ENCODE measurements at places on chromosomes 1 and 21.
A peak's percentile ranks its signal among the peaks of the same experiment; 100 is the strongest.

DNA sequence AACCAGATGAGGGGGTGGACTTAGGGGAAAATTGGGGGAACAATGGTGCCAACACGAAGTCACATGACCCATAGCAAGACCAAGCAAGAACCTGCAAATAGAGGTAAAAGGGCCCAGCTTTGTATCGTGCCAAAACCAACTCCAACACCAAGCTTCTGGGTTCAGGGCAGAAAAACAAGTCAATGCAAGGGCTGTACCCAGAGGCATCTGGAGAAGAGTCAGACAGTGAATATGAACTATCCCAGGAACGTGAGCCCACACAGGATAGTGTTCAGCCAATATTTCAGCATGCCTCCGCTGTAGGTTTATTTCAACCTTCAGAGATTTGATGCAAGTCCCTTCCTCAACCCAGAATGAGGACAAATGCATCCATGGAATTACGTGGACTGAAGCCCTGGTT lies 15.0 kb upstream of the ZMYM6 start:
- no peak for DNase-seq
- no peak overlapping the region for H3K4me3 ChIP-seq
- no peaks in the 10 kb centered on the region for H3K36me3 ChIP-seq
- no peaks in the 10 kb centered on the region for H3K4me1 ChIP-seq
- no peak overlapping the region for H3K27ac ChIP-seq

DNA sequence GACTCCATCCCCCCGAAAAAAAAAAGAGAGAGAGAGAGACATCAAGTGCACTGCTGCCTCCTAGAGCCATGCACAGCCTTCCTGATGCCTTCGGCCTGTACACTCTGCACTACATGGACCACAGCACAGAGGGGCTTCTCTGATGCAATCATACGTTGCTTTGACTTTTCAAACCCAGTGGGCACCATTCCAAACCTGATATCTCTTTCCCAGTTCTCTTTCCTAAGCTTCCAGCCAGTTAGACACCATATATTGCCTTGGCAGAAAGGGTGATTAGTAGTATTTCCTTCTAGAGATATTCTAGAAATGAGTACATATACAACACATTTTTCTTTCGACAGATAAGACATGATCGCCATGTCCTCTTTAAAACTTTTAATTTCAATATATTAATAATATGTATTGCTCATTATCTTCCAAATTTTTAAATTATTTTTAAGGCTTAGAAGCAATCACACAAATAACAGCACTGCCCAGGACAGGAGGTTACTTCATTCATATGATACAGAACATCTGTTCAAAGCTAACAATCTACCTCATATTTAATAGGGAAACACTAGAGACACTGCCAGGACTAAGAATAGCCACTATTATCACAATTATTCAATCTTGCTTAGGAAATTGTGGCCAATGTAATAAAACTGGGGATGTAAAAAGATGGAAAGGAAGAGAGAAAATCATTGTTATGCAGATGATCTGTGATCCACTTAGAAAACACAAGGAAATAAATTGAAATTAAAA lies 9.9 kb downstream of the CLCA1 start:
- H3K4me3 ChIP-seq: no peak overlapping the region
- H3K36me3 ChIP-seq: no peaks in the 10 kb centered on the region
- H3K4me1 ChIP-seq: no peaks in the 10 kb centered on the region
- no peak overlapping the region for H3K27ac ChIP-seq
- no peak for DNase-seq

DNA sequence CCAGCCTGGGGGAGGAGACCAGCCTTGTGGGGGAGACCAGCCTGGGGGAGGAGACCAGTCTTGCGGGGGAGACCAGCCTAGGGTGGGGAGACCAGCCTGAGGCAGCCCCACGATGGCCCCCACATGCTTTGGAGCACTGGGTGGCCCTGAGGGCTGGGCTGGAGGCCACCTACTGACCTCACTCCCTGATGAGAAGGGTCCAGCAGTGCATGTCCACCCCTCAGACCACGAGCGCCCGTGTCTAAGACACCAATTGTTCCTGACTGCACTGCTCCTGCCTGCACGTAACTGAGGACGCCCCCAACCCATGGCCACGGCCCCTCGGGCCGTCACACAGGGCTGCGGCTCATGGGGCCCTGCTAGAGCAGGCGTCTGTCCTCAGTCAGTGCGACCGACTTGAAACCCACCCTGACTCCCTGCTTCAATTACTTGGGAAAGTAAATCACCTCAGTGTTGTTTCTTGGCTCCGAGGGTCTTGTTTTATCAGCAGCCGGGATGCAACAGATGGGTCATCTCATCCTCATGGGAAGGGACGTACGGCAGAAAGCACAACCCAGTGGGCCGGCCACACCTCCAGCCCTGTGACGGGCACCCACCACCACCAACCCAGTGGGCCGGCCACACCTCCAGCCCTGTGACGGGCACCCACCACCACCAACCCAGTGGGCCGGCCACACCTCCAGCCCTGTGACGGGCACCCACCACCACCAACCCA lies at the start of gene SPATC1L:
Gene SPATC1L (minus strand): TSS at position 550 of the 715 bp plus-strand sequence. CDS start 1,643 bp downstream, outside the sequence.
- peak within 1 kb of the TSS; percentile 66 for H3K4me3 ChIP-seq
- peak within 1 kb of the TSS; percentile 74 for H3K27ac ChIP-seq
- peaks cover 15% of the 10 kb centered on the region for H3K4me1 ChIP-seq
- H3K27me3 ChIP-seq: peaks cover 6% of the 10 kb centered on the region
- no peak for DNase-seq

DNA sequence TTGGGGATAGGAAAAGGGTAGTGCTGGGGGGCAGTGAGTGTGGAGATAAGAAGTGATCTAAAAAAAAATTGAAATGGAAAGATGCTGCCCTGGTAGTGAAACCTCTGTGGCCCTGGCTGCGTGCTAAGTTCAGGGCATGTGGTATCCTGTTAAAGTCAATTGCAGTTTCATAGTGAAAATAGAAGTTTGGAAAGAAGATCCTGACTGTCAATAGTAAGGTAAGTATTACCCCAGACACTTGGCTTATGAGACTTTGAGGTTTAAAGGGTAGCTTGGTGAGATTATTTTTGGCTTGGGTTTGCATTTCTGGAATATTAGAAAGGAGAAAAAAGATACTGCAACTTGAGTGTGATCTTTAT lies 6.8 kb downstream of the ARID1A start:
- no peaks in the 10 kb centered on the region for H3K27me3 ChIP-seq
- H3K4me1 ChIP-seq: peaks cover 86% of the 10 kb centered on the region
- no peaks in the 10 kb centered on the region for H3K36me3 ChIP-seq

DNA sequence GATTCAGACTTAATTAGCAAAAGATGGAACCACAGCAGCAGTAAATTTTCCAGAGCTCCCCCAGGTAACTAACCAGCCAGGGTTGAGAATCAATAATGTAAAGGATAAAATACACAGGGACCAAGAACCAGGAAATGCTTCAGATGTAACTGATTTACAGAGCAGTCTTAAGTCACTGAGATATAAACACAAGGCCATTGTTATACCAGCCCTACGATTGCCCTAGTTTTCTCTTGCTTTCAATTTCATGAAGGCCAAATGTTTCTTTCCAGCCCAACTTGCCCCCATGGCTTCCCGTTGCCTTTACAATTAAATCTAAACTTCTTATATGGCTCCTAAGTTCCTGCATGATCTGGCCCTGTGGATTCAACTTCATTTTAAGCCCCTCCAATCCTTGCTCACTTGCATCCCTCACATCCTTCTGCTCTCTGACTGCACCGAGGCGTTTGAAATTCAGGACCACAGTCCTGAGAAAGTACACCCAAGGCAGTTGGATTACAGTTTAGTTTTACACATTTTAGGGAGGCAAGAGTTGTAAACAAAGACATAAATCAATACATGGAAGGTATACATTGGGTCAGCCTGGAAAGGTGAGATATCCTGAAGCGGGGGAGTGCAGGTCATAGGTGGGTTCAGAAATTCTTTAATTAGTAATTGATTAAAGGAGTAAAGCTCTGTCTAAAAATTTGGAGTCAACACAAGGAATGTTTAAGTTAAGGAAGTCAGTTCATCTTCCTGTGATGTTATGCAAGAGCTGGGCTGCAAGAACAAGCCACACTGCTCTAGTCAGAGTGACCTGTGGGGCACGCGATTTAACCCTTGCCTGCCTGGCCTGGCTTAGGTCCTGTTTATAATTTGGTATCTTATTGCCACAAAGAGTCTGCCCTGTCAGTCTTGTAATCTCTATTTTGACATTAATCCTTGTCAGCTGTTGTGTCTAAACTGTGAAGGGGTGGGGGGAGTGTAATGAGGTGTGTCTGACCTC lies 69.9 kb upstream of the COG2 start:
- H3K36me3 ChIP-seq: no peaks in the 10 kb centered on the region
- H3K27ac ChIP-seq: no peak overlapping the region
- no peak for DNase-seq
- H3K4me1 ChIP-seq: no peaks in the 10 kb centered on the region

- DNase-seq: peak; percentile 37
- peaks cover 61% of the 10 kb centered on the region for H3K4me1 ChIP-seq
- H3K27ac ChIP-seq: peak overlapping the region; percentile 91
- H3K36me3 ChIP-seq: peaks cover 40% of the 10 kb centered on the region
- no peaks in the 10 kb centered on the region for H3K27me3 ChIP-seq
Measured at GRCh38 chr1:173867141-173867752, 542 bp downstream of the GAS5 start.

GRCh38 chr1:159779403-159779851 lies 1.3 kb upstream of the DUSP23 start:
- H3K4me1 ChIP-seq: peaks cover 9% of the 10 kb centered on the region
- H3K36me3 ChIP-seq: no peaks in the 10 kb centered on the region
- H3K27ac ChIP-seq: no peak overlapping the region
- DNase-seq: no peak

GRCh38 chr21:45670731-45671130 lies 27.2 kb downstream of the PCBP3 start:
- H3K4me1 ChIP-seq: no peaks in the 10 kb centered on the region
- DNase-seq: no peak
- no peaks in the 10 kb centered on the region for H3K36me3 ChIP-seq
- no peaks in the 10 kb centered on the region for H3K27me3 ChIP-seq
- H3K27ac ChIP-seq: no peak overlapping the region

- H3K27ac ChIP-seq: no peak overlapping the region
- DNase-seq: no peak
- H3K4me3 ChIP-seq: no peak overlapping the region
- no peaks in the 10 kb centered on the region for H3K4me1 ChIP-seq
Measured at GRCh38 chr1:170218257-170218650, 72.5 kb downstream of the NTMT2 start.

DNA sequence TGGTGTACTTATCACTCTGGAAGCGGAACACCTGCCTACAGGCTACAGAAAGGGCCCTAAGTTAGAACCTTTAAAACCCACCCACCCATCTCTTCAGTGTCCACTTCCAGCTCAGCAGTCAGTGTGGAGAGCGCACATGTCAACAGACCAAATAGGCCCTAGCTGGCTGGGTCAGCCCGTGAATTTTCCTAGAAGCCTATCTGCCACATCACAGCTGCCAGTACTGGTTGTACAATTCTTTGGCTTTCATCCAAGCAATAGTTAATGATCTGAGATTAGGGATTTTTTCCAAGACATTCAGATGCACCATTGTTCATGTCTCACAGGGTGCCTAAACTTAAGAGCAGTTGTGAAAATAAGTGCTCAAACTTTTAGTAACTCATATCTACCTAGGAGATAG lies 197.1 kb downstream of the KCNK2 start:
- no peak for DNase-seq
- no peak overlapping the region for H3K4me3 ChIP-seq
- no peaks in the 10 kb centered on the region for H3K4me1 ChIP-seq
- no peaks in the 10 kb centered on the region for H3K27me3 ChIP-seq

DNA sequence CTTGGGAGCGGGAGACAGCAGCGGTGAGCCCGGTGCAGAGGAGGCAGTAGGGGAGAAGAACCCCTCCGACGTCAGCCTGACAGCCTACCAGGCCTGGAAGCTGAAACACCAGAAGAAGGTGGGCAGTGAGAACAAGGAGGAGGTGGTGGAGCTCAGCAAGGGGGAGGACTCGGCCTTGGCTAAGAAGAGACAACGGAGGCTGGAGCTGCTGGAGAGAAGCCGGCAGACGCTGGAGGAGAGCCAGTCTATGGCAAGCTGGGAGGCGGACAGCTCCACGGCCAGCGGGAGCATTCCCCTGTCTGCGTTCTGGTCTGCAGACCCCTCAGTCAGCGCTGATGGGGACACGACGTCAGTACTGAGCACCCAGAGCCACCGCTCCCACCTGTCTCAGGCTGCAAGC lies 32.9 kb downstream of the STYXL2 start:
- no peak overlapping the region for H3K4me3 ChIP-seq
- H3K27ac ChIP-seq: no peak overlapping the region
- DNase-seq: no peak
- H3K27me3 ChIP-seq: peaks cover 7% of the 10 kb centered on the region

- no peaks in the 10 kb centered on the region for H3K36me3 ChIP-seq
- H3K4me3 ChIP-seq: no peak overlapping the region
- no peaks in the 10 kb centered on the region for H3K4me1 ChIP-seq
- H3K27ac ChIP-seq: no peak overlapping the region
Measured at GRCh38 chr1:12630946-12631530, 12.8 kb upstream of the AADACL4 start.

DNA sequence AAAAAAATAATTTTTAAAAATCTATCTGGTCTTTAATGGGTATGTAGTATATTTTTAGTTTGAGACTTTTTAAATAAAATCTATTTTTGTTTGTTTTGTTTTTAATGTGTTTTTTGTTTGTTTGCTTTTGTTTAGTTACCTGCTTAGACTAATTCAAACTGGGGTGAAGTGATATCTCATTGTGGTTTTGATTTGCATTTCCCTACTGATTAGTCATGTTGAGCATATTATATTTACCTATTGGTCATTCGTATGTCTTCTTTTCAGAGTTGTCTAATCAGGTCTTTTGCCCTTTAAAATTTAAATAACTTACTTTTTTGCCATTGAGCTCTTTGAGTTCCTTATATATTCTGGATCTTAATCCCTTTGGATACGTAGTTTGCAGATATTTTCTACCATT lies 20.3 kb downstream of the CD1B start:
- no peaks in the 10 kb centered on the region for H3K4me1 ChIP-seq
- no peak for DNase-seq
- no peak overlapping the region for H3K4me3 ChIP-seq
- no peaks in the 10 kb centered on the region for H3K27me3 ChIP-seq

DNA sequence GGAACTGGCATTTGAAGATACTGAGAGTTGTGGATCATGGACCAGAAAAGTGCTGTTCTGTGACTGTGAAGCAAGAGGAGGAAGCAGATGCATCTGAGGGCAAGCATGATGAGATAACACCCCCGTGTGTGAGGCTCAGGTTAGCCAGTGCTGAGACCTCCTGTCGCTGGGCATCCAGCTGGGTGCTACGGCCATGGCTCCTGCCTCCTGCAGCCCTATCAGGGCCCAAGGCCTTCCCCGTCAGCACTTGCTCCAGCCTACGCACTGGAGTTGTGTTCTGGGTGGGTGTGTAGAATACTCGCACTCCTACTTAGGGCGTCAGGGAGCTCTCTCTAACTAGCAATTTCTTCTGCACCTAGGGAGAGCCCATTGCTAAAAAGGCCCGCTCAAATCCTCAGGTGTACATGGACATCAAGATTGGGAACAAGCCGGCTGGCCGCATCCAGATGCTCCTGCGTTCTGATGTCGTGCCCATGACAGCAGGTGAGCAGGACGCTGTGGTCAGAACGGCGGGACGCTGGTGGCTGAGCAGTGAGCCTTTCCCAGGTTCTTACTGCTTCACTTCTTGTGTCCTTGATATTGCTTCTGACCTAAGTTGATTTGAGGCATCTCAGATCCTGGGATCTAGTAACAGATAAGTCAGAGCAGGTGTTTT lies 6.5 kb downstream of the PPIE start:
- H3K27me3 ChIP-seq: no peaks in the 10 kb centered on the region
- no peak for DNase-seq
- H3K4me3 ChIP-seq: no peak overlapping the region

Data from CD8-positive, alpha-beta memory T cell (primary cell).